ENCODE measurements at places on chromosomes 16 and 17.

- no peak for DNase-seq
Measured at GRCh38 chr17:43588121-43588520, 42.0 kb upstream of the ETV4 start.

DNA sequence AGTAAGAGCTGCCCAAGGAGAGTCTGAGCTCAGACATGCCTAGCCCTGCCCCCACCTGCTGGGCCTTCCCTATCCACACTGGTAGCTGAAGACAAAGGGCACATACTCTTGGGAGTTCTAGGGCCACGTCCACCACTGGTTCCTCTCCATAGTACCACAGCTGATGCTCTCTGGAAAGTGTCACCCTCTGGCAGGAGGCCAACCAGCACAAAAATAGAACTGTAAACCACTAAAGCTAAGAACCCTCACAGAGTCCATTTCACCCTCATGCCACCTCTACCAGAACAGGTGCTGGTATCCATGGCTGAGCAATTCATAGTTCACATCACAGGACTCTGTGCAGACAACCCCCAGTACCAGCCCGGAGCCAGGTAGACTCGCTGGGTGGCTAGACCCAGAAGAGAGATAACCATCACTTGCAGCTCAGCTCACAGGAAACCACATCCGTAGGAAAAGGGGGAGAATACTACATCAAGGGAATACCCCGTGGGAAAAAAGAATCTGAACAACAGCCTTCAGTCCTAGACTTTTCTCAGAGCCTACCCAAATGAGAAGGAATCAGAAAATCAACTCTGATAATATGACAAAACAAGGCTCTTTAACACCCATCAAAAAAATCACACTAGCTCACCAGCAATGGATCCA is 115.3 kb downstream of the CEP112 start:
- no peak for DNase-seq

DNA sequence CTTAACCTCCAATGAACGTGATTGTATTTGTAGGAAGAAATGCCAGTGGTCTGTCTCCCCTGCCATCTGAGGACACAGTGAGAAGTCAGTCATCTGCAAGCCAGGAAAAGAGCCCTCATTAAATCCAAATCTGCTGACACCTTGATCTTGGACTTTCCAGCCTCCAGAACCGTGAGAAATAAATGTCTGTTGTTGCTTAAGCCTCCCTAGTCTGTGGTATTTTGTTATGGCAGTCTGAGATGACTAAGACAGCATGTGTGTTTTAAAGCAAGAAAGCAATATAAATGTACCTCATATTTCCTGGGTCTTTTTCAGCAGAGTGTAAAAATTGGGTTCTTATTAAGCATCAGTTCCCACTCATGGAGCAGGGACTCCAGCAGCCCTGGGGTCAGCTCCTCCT is 177.9 kb upstream of the NLRP1 start:
- DNase-seq: no peak

DNA sequence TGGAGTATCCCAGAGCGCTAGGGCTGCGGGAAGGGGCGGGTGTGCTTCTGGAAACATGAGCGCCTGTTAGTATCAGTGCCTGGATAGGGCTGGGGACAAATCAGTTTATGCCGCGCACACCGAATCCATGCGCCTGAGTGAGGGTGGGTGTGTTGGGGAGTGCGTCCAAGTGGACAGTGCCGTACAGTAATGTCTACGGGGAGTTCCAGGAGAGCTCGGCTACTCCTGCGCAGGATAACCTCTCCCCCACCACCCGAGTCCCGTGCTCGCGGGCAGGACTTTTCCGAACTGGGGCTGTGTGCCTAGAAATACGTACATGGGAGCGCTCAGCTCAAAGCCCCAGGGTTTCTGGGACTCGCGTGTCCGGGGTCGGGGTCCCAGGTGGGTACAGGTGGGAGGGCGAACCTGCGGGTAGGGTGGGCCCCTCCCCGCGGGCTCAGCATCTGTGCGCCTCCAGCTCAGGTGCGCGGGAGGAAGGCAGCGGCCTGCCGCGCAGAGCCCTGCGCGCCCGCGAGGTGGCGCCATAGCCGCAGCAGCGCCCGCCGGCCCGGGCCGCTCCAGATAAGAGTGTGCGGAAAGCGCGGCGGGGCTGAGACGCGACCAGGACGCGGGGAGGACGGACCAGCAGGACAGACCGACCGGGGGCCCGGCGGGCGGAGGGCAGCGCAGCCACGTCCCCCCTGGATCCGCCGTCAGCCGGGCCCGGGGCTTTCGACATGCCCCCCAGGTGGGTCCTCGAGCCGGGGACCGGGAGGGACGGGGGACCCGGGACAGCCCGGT is at the start of gene HIC1:
HIC1 (plus strand) TSS at position 592 of the 780 bp plus-strand sequence. CDS start 1,588 bp downstream, outside the sequence.
- DNase-seq: peak; percentile 71

- no peak for DNase-seq
Measured at GRCh38 chr16:11291091-11291703, 10.1 kb upstream of the PRM1 start.

- no peak for DNase-seq
Measured at GRCh38 chr16:73143002-73143401, 95.1 kb upstream of the ZFHX3 start.

- DNase-seq: peak; percentile 31
Measured at GRCh38 chr17:82985973-82986372, 93.4 kb upstream of the METRNL start.

DNA sequence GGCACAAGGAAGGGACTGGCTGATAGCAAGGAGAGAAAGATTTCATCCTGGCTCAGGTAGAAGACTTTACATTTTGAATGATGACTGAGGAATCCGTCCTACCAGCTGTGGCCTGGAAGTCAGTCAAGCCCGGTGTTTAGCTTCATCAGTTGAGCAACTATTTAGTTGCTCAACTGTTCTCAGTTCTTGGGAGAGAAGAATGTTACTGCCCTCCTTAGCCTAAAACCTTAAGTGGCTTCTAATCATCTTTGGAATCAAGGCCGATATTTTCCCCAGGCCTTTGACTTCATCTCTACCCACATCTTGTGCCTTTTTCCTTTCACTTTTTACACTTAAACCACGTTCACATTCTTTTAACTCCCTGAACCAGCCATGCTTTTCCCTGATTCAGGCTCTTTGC is 17.3 kb upstream of the RBL2 start:
- no peak for DNase-seq

DNA sequence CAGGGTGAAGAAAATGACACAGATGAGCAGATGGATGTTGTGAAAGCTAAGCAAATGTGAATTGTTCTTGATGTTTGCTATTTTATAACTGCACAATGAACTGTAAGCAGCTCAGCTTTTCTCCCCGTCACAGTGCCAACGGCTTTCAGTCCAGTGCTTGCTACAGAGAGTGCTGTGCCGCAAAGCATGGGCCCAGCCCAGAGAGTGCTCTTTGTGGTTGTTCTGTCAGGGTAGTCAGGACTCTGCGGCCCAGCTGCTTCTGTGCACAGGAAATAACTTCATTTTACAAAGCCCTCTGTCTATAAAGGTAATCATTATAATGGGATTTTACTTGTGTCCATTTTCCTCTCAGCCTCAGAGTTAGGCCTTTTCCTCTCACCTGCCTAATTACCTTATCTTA is 39.1 kb downstream of the CDRT15 start:
- peak; percentile 24 for DNase-seq

- DNase-seq: no peak
Measured at GRCh38 chr16:26733710-26734109, 333.0 kb upstream of the C16orf82 start.

DNA sequence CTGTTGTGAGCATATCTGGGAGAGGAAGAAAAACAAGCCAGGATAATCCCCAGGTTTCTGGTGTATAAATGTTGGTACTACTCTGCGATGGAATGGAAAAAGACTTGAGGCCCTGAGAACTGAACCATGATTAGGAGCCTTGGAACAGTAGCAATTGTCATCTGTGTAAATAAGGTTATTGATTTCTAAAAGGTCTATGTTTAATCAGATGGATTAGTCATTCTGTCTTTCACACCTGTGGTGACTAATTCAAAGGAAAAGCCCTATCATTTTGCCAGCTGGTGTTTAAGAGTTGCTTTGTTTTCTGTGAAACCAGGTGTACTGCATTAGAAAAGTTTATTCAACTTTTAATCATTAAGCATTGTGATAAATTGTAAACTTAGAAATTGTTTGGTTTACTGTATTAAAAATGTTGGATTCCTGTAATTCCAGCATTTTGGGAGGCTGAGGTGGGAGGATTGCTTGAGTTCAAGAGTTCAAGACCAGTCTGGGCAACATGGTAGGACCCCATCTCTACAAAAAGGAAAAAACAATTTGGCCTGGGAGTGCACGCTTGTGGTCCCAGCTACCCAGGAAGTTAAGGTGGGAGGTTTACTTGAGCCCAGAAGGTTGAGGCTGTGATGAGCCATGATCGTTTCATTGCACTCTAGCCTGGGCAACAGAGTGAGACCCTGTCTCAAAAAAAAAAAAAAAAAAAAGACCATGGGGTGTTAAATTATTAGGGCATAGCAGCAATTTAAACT is 29.0 kb upstream of the KPNB1 start:
- DNase-seq: no peak

GRCh38 chr17:47731396-47731795 is 1.6 kb upstream of the TBX21 start:
- DNase-seq: no peak

DNA sequence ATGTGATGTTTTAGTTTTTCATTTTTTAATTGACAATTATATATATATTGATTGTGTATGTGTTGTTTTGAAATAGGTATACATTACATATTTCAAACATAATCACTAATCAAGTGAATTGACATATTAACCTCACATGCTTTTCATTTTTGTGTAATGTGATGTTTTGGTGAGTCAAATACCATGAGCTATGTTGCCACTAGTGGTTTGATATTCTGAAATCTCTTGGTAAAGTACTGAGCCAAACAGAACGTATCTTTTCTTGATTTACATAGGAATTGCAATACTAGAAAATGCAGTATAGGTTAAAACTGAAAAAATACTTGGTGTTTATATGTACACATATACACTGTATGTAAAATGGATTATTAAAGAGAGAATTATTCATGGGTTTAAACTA is 65.2 kb upstream of the SIAH1 start:
- no peak for DNase-seq

DNA sequence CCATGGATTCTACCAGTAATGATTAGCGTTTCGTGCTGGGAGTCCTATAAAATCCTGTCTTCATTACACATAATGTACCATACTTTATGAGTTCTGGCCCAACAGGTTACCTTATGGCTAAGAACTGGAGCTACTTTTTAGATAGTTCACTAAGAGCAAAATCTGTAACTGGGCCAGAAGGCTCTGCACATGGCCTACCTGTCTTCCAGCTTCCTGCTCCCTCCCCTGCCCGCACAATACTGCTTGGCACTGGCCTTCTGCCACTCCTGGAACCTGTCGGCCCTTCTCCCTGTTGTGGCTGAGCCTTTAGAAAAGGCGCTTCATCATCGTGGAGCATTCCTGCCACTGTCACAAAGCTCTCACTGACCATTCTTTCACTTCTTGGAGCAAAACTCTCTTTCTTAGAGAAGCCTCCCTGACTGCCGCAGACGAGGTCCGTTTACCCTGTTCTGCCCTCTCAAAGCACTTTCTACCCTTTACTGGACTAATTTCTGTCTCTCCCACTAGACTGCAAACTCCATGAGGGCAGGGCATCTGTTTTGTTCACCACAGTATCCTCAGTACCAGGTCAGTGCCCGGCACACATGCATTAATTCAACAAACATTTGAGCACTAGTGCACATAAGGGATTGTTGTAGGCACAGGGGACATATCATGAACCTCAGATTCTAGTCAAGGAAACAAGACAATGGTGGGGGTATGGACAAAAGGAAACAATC is 116.5 kb downstream of the PARN start:
- DNase-seq: no peak

GRCh38 chr17:41655611-41656111 is 31.3 kb upstream of the KRT17 start:
- DNase-seq: no peak

GRCh38 chr17:48747445-48748363 is 19.2 kb upstream of the HOXB13 start:
- no peak for DNase-seq

- no peak for DNase-seq
Measured at GRCh38 chr17:973053-973452, 6.5 kb downstream of the NXN start.

DNA sequence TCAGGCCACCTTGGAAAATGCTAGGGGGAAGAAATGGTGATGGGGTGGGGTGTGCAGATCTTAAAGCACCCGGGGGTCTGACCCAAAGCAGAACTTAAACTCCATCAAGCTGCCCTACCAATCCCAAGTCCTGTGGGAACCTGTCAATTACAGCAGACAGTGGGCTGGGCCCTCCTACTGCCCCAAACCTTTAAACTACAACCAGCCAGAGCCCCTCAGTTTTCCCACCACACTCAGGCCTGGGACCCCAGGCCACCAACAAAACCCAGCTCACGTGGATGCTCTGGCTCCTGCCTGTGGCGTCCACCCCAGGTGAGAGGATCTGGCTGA is 2.7 kb downstream of the MYO18A start:
- no peak for DNase-seq

DNA sequence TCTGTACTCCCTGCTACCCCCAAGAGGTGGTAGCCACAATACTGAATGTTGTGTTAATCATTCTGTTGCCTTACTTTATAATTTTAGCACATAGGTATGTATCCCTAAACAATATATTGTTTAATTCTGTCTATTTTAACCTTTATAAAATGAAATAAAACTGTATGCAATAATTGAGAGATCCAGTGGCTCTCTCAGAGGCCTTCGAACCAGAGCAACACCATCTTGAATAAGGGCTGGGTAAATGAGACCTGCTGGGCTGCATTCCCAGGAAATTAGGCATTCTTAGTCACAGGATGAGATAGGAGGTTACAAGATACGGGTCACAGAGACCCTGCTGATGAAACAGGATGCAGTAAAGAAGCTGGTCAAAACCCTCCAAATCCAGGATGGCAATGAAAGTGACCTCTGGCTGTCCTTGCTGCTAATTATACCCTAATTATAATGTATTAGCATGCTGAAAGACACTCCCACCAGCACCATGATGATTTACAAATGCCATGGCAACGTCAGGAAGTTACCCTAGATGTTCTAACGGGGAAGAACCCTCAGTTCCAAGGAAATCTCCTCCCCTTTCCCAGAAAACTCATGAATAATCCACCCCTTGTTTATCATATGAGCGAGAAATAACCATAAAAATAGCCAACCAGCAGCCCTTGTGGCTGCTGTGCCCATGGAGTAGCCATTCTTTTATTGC is 2.0 kb upstream of the CANT1 start:
- DNase-seq: no peak

- no peak for DNase-seq
Measured at GRCh38 chr16:12337871-12338655, 361.5 kb downstream of the SNX29 start.

- DNase-seq: no peak
Measured at GRCh38 chr17:46100590-46100989, 92.6 kb downstream of the KANSL1 start.
